ENCODE measurements at places on chromosomes 11 and 22.

DNA sequence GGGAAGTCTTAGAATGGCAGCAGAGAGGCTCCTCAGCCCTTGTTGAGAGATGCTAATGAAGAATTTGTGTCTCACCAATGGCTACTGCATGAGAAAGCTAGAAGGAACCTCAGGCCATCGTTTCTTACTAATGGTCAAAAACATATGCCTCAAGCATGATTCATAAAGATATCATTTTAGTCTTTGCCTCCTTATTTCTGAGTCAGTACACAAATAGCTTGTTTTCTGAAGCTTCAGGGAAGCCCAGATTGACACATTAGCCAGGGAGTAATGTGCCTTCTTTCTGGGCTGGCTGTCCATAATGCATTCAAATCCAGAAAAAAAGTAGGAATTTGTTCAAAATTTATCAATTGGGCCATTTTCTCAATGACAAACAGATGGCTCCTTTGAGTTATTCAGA, 169.4 kb upstream of the ZBED5 start:
- DNase-seq = no peak

DNA sequence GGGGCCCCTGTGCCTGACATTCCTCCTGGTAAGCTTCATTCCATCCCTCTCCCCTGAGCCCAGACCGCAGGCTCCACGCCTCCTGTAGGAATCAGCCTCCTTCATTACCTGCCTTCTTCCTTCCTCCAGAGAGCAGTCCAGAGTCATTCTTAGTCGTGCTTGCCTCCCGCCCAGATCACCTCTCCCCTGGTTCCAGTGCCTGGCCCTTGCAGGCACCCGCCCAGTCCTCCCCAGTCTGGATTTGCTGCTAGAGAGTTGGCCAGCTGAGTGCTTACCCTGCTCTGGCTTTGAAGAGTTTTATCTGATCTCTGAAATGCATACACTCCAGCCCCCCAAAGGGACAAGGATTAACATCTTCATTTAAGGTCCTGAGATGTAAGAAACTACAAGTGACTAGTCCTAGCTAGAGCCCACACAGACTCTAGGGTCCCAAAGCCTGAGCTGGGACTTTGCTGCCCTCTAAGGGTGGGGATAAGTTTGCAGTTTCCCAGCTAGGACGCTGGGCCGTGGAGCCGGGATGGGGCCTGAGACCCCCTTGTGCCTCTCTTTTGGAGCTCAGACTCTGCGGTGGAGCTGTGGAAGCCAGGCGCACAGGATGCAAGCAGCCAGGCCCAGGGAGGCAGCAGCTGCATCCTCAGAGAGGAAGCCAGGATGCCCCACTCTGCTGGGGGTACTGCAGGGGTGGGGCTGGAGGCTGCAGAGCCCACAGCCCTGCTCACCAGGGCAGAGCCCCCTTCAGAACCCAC, 1.6 kb downstream of the NR1H3 start:
- DNase-seq = no peak

- DNase-seq = no peak
These were observed 8.4 kb downstream of the CLDN5 start for GRCh38 chr22:19515654-19516377.

DNA sequence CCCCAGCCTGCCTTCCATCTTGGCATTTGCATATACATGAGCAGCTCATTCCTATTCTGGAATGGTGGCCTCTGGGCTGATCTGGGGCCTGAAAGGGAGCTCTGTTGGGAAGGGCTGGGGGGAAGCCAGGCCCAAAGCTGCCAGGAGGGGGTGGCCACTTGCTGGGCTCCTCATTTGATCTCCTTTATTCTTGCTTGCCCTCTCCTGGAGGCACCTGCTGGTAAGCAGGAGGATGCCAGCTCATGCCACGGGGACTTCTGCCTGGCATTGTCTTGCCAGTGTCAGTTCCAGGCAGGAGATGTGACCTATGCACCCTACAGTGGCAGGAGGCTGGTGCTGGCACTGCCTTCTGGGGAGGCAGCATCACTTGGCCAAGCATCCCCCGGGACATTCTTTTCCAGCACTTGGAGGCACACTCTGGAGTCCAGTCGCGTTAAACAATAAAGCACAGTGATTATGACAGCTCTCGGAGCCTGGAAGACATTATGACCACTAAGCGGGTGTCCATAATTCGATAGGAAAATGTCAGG, 128.3 kb downstream of the NTM start:
- DNase-seq = no peak

DNA sequence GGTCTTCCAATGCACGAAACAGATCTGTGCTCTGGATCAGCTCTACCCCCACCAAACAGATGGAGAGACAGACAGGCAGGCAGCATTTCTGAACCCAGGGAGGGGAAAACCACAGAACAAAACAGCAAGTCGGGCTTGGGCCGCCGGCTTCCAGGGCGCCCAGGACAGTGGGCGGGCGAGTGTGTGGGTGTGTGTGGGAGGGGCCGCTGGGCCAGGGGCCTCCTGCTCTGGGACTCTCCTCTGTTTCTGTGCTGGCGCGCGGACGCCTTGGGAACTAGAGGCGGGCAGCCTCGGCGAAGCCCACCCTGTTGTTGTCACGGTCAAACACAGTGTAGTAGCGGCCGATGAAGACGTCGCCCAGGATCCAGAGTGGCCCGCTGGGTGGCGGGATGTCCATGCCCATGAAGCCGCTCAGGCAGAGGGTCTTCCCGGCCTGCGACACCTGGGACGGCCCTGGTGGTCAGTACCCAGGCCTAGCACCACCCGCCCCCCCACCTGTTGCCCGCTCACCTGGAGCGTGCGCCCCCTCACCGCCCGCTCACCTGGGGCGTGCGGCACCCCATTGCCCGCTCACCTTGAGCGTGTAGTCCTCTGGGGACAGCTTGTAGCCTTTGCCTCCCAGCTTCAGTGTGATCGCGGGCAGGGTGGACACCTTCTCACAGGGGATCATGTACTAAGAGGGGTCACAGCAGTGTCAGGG, 3.0 kb upstream of the IFITM10 start:
- DNase-seq = no peak

DNA sequence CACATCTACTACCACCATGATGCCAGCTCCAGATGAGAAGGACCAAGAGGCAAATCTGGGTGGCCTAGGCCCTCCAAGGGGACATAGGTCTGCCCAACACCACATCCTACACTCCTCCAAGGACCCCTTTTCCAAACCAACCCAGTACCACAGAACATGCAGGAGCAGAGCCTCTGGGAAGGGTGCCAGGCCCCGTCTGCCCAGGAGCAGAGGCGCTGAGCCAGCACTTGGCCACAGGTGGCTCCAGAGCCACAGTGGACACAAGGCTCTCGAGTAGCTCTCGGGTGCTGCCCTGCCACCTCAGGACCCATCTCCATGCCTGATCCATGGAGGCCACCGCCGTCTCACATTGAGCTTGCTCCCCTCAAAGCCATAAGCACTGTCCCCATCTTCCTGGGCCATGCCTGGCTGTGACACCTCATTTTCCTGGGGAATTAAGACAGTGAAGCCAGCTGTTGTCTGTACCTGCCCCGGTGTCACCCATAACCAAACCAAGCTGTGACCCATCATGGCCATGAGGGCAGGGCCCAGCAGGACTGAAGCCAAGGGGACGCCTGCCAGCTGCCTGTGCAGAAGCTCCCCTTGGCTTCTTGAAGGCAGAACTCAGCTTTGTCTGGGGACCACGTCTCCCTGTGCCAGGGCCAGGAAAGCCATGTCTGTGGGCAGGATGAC, 7.4 kb downstream of the MOB2 start:
- no peak for DNase-seq

GRCh38 chr11:69892237-69892985, 73.2 kb upstream of the FGF3 start:
- DNase-seq = no peak

DNA sequence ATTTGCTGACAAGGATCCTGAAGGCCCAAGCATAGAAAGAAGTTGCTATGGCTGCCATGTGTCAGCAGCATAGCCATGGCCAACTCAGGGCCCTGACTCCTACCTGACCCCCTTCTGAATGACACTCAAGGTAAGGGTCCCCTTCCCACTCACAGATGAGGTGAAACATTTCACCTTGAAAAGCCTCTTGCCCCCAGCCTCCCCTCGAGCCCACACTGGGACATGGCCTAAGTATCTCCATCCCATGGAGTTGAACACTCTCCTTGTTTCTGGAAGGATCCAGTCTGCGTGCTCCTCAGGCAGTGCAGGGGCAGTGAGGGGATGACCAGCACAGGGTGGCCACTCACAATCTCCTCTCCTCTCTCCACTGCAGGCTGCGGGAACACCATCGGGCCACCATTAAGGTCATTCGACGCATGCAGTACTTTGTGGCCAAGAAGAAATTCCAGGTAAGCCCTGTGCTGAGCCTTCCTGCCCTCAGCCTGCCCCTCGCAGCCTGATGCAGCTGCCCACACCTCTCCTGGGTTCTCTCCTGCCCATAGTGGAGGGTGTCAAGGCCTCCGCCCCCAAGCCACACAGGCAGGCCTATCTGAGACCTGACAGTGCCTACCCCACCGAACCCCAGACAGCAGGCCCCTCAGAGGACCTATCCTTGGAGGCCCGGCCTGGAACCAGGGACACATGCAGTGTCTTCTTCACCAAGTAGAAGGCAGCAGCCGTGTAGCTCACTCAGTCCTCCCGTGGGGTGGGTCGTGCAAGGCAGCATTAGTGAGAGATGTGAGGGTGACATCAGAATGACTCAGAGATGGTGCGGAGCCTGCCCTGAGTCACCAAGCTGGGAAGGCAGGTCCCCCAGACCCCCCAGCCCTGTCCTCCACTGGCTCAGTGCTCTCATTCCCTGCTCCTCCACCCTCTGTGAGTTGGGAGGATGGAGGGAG, 68.9 kb upstream of the KCNQ1OT1 start:
- no peak for DNase-seq

Measured in glomerular endothelial cell (primary cell).